ENCODE measurements at places on chromosomes 7 and 10.

- DNase-seq = no peak
These were observed 233.4 kb downstream of the PTN start for GRCh38 chr7:137110091-137110509.

GRCh38 chr10:125190946-125191345, 30.6 kb upstream of the CTBP2 start:
- DNase-seq = no peak

DNA sequence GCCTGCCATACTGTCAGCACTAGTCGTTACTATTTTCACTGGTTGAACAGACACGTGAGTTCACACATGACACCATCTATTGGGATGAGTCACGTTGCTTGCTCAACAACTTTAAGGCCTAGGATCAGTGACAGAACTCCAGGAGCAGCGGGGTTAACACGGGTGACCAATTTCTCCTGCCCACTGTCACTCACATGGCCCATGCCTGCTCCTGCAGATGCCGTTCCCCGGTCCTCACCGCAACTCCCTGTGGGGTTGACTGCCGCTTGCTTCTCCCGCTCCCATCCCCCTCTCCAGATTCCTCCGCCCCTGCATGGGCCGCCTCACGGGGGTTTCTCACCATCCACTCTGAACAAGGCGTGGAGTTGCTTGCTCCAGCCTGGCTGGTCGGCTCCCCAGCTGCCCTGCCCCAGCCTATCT, 128.2 kb downstream of the TAX1BP1 start:
- no peak for DNase-seq

GRCh38 chr10:29158066-29158465, 130.8 kb upstream of the LYZL1 start:
- DNase-seq = no peak

DNA sequence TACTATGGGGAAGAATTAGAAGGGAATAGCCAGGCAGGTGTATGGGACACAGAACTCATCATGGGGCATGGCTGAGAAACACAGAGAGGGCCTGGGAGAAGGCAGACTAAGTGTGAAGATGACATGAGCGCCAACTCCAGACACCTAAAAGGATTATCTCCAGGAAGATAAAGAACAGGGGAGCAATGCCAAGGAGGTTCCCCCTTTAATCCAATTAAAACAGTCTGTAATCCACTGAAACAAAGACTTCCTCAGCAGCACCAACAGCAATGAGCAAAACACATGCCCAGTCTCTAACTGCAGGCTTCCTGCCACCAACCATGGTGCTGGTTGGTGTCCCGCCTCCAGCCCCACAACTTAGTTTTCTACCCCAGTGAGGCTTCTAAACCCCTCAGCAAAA, 108.9 kb downstream of the GRID1 start:
- DNase-seq = no peak

GRCh38 chr7:94052398-94053180, 48.4 kb upstream of the BET1 start:
- DNase-seq = no peak

GRCh38 chr10:89217057-89217990, 10.2 kb upstream of the CH25H start:
- DNase-seq = peak; percentile 39

DNA sequence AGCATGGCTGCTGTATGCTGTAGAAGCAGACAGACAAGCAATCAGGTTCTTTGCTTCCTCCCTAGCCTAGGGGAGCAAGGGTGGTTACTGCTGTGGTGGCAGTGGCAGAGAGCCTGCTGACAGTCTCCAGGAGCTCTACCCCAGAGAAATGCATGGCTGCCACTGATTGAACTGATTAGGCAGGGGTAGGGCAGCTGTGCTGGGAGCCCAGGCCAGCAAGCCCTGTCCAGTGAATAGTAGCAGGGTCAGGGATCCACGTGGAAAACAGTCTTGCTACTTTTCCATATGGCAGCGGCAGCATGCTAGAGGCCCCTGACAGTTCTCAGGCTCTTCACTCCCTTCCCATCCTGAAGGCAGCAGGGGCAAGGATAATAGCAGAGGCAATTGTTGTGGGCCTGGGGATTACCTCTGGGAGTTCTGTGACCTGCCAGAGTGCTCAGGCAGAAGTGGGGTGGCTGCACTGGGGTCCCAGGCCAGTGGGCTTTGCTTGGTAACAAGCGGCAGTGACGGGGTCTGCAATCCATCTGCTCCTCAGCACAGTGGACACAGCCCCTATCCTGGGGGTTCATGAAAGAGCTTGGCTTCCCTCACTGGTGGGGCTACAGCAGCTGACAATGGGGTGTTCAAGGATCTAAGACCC, 558.8 kb upstream of the GHITM start:
- no peak for DNase-seq

DNA sequence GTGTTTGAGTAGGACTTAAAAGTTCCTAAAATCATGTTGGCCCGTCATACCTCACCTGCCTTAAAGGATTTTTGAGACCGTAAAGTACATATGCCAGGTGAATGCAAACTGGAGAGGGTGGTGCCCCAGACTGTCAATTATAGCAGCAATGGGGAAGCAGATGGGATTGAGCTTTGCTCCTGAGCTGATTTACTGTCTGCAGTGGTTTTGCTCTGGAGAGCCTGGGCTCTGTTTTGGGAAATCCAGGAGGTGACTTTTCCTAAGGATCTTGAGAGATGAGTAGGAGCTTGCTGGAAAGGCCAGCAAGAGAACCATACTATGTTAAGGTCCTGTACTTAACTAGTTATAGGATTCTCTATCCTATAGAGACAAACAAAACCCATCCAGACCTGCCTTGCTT, 43.0 kb downstream of the COL13A1 start:
- no peak for DNase-seq

- no peak for DNase-seq
These were observed 284.9 kb downstream of the OTUD1 start for GRCh38 chr10:23723796-23724195.

- DNase-seq = no peak
These were observed 587.8 kb upstream of the POM121L12 start for GRCh38 chr7:52447581-52448180.

DNA sequence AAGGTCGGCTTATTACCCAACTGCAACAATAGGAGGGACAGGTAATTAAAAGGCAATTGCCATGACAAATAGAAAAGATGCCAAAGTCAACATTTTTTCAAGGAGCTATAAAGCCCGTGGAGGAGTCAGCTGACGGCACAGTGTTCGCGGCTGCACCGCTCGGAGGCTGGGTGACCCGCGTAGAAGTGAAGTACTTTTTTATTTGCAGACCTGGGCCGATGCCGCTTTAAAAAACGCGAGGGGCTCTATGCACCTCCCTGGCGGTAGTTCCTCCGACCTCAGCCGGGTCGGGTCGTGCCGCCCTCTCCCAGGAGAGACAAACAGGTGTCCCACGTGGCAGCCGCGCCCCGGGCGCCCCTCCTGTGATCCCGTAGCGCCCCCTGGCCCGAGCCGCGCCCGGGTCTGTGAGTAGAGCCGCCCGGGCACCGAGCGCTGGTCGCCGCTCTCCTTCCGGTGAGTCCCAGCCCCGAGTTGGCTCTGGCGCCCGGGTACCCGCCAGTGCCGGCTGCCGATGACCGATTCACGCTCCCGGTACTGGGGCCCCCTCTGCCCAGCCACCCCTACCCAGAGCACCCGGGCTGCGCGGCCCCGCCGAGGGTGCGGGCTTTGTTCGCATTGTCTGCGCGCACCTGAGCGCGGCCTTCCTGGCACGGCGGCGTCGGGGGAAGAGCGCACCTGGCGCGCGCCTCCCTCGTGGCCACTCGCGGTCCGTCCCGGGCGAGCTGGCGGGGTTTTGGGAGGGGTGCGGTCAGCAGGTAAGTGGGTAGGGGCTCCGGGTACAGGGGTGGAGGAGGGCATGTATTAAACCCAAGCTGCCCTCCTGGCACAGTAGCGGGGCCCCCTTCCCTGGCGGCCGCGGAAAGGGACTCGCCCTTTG, at the start of gene VWA2:
TSS of gene VWA2 (plus strand) at position 138 of the 877 bp plus-strand sequence. CDS start 9,460 bp downstream, outside the sequence.
- DNase-seq = peak; percentile 3

DNA sequence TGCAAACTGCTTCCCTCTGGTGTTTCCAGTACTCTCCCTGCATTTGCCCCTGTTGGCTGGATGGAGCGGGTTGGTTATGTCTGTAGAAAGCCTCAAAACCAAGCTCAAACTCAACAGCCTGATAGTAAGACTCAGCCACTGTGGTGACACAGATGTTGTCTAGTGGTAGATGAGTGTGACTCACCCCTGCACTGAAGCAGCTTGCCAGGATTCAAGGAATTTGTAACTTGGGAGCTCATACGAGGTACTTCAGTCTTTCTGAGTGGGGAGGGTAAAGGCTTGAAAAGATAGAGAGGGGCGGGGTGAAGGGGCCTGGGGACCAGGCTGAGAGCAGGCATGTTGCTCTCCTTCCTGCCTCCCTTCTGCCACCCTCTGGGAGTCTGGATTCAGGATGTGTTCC, 22.9 kb upstream of the AQP1 start:
- DNase-seq = no peak

DNA sequence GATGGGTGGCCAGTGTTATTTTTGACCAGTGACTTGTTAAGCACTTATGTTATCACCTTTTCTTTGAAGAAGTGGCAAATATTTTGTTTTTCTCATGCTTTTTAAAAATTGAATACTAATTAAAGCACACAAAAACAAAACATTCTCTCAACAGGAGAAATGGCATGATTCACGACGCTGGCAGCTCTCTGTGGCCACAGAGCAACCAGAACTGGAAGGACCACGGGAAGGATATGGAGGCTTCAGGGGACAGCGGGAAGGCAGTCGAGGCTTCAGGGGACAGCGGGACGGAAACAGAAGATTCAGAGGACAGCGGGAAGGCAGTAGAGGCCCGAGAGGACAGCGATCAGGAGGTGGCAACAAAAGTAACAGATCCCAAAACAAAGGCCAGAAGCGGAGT, 6.2 kb upstream of the KIFBP start:
- no peak for DNase-seq

- no peak for DNase-seq
These were observed 5.5 kb upstream of the IKZF1 start for GRCh38 chr7:50298811-50299562.

DNA sequence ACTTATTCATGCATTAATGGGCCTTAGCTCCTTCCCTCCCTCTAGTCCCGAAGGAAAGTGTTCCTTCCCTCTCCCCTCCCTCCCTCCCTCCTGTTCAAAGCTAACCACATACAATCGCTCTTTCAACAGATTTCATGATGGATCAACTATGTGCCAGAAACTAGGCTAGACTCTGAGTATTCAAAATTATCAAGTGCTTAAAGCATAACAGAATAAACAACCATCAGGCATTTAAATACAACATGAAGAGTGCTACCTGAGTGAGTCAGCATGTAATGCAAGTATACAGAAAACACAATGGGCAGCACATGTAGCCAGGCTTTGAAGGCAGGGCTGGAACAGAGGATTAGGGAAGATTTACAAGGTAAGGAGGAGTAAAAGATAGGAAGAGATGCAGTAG, 11.3 kb downstream of the CHCHD3 start:
- DNase-seq = no peak

- no peak for DNase-seq
These were observed 16.9 kb upstream of the CDK14 start for GRCh38 chr7:90579181-90579688.

- DNase-seq = no peak
These were observed 34.4 kb upstream of the FAM20C start for GRCh38 chr7:157771-158625.

- DNase-seq = no peak
These were observed 139.6 kb upstream of the EEPD1 start for GRCh38 chr7:36013246-36014014.

- DNase-seq = no peak
These were observed 601 bp downstream of the ADAM8 start for GRCh38 chr10:133276100-133276434.

- no peak for DNase-seq
These were observed 322.4 kb downstream of the HGF start for GRCh38 chr7:81447351-81447952.

DNA sequence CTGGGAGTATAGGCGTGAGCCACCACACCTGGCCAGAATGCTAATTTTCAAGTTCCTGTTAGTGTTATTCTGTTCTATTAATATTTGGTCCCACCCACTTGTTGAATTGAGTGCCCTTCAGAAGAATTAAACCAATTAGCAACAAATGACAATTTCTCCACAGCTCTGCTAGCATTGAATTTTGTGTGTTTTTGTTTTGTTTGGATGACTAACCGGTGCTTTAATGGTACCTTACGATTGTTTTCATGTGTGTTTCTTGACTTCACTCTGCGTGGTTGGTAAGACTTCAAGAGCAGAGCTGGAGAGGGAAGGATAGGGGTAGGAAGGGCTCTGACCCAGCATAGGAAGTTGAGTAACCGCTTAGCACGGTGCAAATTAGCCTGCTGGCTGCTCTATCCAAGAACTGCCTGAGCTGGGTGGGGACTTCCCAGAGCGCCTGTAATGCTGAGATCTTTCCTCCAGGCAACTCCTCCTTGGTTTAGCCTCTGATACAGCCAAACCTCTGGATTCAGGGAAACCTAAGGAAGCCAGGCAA, 4.6 kb downstream of the ARPC1B start:
- peak; percentile 64 for DNase-seq

GRCh38 chr7:53048638-53049037, 13.2 kb downstream of the POM121L12 start:
- no peak for DNase-seq

DNA sequence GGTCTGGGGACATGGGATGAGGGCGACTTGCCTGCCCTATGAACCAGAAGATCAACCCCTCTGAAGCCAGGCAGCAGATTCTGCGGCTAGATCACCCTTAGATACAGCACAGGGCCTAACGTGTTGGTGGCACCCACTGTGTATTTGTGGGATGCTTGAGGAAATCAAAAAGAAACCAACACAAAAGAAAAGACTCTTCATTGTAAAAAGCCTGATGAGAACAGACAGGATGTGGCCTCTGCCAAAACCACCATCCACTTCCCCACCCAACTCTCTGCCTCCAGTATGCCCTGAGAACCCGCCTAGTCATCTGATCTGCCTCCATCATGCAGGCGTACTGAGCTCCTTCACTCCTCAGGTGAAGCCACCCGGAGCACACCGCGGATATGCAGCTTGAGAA, 97.2 kb upstream of the INSYN2A start:
- peak; percentile 43 for DNase-seq

DNA sequence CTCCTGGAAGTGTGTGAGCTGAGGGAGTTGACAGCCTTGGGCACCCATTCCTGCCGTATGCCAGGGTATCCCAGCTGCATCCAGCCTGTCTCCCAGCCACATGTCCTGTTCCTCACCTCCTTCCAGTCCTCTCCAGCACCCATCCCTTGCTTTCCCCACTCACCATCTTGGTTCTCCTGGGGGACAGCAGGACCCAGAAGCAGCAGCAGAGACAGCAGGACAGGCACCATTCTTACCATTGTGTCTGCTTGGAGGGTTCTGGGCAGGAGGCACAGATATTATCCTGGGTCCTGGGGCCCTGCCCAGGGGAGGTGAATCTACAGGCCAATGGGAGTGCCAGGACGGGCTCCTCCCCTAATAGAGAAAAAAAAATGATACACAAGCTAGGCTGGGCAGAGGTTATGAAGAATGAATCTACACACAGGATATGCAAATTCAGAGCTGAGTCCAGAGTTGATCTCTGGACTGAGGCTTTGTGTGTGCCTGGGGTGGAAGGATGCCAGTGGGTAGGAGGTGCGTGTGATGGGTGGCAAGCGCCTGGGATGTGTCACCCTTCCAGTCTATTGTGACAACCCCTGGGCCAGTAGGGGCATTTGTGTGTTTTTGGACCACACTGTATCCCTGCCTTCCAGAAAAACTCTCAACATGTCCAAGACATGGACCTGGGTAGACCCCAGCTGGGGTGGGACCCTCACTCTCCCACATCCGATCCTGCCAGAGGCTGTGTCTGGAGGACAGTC, at the start of gene AZGP1:
TSS of gene AZGP1 (minus strand) at position 250 of the 740 bp plus-strand sequence. CDS start at position 239, 11 bp downstream.
- no peak for DNase-seq

GRCh38 chr7:112138325-112138852, 67.8 kb downstream of the DOCK4 start:
- no peak for DNase-seq

Measured in CD4-positive, alpha-beta T cell treated with Interferon gamma for 1 hour (primary cell).